Activated CD4-positive, alpha-beta T cell treated with anti-CD3 and anti-CD28 coated beads for 24 hours (primary cell): ENCODE measurements at places on chromosomes 5 and 9.

DNA sequence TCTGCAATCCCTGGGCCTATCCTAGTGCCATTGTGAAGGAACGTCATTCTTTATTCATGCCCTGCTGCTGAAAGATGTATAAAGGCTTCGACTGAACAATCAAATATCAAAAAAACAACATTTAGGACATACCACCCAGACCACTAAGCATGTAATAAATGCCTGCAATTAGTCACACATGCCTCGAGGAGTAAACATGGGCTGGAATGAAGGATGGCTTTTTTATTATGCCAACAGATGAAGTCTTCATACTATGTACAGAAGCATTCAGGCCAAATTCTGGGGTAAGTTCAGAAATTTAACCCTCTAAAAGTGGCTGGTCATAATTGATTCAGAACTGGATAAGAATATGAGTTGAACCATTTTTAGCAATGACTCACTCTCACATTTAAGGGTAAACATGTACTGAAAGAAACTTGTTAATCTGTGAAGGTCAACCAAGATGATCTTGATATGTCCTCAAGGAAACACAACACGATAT is 38.1 kb downstream of the FAM240B start:
- no peak for DNase-seq

GRCh38 chr5:35741971-35742370 is 114.7 kb upstream of the IL7R start:
- no peak for DNase-seq

DNA sequence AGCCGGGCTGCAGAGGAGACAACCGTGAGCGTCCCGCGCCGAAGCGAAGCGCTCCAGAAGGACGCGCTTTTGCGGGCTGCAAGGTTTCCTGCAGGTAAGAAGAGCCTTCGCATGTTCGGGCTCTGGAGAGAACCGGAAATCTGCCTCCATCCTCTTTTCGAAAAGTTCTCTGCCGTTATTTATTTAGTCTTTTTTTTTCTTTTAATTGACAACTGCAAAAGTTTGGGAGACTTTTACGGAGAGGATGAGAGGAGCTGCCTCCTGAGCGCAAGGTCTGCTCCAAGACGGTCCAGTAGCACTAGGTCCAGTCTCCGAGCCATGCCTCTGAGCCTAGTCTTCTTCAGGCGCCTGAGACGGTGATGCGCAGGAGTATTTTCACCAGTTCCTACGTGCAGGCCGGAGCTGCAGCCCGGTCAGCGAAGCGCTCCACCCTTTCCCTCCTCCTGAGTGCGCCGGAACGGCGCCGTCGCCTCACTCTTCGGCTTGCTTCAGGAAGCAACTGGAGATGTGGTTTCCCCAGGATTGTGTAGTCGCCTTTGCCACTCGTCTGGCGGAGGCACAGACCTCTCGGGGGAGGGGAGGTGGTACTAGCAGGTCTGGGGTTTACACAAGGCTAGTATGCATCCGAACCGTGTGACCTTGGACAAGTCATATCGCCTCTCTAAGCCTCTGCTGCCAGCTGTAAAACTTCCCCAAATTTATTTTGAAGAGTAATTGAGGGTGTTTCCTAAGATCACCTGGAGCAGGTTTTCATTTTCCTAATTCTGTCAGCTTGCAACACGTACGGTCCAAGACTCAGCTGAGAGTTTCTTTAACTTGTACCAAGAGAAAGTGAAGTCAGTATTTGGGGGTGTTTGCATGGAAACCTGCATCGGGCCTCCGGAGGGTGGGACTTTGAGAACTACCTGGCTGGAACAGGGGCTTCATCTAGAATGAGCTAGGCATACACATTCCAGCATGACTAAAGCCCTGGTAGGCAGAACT is 4.5 kb downstream of the POU4F3 start:
- DNase-seq: no peak

DNA sequence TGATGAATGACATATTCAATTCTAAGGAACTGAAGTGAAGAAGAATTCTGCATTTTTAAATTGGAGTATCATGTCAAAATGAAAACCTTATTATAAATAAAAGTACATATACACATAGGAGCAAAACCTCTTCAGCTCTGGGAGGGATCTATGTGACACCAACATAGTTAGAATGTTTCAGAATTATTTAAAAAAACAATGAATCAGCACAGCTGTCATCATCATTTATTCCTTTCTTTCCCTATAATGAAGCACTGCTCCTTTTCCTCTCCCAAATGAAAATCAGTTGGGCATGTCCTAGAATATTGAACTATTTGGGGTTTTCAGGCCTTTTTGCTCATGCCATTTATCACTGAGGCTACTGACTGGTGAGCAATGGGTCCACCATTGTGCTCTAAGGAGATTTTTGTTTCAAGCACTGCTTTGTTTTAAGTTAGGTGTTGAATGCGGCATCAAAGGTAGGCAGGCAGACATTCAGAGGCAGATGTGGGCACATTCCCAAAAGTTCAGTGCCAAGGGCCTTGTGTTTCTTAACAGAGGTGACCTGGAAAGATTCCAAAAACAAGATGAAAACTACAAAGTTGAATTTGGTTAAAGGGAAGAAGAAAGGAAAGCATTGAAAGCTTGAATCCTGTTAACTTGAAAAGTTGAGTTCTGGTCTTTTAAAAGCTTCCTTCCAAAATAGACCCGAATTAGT is 126.4 kb upstream of the ADAMTSL1 start:
- DNase-seq: no peak

DNA sequence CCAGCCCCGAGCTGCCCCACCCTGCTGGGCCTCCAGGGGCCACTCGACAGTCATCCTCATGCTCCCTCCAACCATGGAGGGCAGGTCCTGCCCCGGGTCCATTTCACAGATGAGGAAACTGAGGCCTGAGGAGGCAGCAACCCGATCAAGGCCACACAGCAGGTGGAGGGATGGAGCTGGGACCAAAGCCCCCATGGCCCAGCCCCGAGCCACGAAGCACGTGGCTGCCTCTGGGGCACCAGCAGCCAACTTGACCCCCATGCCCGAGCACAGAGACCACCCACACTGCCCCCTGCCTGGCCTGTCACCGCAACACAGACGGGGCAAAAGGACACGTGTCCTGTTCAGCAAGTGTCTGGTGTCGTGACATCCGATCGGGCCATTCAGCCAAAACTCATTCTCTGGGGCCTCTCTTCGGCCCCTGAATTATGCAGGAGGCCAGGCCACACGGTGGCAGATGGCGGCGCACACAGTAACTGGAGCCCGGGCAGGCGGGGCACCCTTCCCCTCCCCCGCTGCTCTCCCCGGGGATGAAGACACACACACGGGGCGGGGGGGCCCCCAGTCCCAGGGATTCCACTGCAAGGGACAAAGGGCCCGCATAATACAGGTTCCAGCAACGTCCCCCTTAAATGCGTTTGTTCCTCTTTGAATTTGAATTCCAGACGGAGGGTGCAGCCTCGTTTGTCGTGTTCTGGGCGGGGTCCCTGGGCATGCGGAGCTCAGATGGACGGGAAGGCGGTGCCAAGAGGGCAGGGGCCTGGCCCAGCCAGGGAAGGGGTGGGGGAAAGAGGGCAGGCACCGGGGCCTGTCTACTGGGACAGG is 29.4 kb upstream of the TMEM250 start:
- DNase-seq: no peak

DNA sequence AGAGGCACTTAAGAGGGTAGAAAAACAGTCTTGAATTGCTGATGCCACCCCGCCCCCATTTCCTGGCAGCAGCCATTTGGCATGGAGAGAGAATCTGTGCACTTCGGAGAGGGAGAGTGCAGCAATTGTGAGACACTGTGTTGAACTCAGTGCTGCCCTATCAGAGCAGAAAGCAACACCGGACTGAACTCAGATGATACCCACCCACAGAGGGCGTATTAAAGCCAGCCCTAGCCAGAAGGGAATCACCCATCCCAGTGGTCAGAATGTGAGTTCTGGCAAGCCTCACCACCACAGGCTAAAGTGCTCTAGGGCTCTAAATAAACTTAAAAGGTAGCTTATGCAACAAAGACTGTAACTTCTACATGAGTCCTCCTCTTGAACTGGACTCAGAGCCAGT is 88.4 kb upstream of the RGS7BP start:
- no peak for DNase-seq

- DNase-seq: no peak
Measured at GRCh38 chr9:122200960-122201595, 27.7 kb downstream of the LHX6 start.

GRCh38 chr9:88477300-88477751 is 57.7 kb upstream of the NXNL2 start:
- DNase-seq: no peak

DNA sequence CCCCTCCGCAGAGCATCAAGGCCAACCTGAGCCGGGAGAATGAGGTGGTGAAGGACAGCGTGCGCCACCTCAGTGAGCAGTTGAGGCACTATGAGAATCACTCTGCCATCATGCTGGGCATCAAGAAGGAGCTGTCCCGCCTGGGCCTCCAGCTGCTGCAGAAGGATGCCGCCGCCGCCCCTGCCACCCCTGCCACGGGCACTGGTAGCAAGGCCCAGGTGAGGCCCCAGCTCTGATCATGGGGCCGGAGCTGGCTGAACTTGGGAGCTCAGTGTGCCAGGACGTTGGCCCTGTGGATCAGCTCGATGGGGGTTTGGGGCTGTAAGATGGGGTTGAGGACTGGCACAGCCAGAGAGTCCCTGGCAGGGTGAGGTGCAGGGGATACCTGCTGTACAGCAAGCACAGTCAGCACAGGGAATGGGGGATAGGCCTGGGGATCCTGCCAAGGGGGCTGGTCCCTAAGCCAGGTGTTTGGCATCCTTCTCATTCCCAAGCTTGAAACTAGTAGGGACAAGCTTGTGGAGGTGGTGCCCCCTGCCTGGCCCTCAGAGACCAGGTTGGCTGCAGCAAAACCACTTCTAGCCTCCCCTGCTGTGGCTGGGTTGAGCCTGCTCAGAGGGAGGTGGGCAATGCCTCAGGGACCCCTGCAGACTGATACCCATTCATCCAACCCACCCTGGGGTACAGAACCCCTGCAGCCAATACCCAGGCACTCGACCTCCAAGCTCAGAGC is 22.5 kb downstream of the OLFML2A start:
- DNase-seq: no peak

DNA sequence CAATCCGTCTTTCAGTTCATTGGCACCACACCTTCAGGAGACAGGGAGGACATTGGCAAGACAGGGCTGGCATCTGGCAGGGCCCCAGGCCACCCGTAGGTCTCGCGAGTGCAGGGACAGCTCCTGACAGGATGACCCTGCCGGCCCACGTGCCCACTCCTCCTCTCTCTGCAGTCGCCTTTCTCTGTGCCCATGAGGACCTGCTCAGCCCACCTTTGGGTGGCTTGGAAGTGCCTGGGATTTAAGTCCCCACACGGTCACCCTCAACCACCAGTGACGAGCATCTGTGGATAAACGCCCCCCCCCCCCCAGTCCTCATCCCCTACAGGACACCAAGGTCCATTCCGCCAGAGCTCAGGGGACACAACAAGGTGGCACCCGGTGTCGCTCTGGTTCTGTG is 4.1 kb downstream of the MRPL36 start:
- DNase-seq: no peak

DNA sequence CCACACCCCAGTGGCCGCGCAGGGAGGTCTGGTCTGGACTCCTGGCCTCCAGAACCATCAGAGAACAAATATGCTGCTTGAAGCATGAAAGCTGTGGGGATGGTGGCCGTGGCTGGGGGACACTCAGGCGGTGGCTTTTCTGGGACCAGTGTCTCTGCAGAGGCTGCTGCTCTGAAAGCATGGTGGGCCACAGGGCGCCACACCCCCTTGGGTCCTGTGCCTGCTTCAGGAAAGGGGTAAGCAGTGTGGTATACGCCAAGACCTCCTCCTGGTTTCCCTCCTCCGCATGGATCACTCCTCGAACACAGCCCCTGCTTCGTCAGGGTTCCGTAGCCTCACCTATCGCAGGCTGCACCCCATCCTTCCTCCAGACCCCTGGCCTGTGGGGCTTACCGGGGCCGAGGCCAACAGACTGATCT is 19.7 kb upstream of the TERT start:
- no peak for DNase-seq

DNA sequence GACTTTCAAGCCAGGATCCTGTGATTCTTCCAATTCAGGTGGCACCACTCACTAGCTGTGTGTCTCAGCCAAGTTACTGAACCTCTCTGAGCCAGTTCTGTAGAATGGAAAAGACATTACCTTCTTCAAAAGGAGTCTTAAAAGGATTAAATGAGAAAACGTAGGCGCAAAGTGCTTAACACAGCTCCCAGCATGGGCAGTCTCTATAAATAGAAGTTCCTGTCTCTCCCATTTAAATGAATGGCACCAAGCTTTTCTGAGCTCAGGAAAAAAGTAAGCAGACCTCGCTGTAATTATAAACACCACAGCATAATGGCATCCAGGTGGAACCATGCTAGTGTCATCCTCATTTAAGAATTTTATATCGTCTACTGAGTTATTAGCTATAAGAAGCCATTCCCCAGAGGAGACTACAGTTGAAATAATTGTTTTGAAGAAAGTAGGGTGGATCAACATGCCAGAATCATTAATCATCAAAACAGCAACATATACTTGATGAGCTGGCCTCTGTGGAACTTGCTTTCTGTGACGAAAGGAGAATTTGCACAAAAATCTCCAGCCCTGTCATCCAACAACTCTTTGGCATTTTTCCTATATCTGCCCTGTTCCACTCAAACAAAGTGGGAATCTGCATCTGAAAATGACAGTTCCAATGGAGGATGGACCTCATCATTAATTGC is 188.9 kb downstream of the SPOCK1 start:
- DNase-seq: no peak

DNA sequence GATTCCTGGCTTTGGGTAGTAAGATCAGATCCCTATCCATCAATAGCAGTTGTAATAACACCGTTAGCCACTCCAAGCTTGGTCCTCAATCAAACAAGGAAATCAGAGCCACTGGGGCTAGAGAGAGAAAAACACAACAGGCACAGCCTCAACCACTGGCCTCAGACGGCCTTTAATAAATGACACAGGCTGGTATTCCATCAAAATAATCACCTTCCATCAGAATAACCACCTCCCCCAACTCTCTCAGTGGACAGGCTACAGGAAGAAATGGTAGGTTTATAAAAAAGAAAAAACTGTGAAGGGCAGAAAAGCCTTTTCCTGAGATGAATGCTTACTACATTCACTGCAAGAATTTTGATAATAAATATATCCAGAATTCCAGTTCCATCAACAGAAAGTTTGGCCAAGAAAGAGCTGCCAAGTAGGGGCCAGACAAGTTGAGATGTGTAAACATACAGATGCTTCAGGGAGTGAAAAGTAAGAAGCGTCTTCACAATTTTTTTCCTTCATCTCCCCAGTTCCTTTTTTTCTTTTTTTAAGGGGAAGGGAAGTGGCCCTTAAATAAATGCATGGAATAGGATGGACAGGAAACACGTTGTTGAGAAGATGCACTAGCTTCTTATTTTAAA is 5.5 kb downstream of the FOXD1 start:
- no peak for DNase-seq

DNA sequence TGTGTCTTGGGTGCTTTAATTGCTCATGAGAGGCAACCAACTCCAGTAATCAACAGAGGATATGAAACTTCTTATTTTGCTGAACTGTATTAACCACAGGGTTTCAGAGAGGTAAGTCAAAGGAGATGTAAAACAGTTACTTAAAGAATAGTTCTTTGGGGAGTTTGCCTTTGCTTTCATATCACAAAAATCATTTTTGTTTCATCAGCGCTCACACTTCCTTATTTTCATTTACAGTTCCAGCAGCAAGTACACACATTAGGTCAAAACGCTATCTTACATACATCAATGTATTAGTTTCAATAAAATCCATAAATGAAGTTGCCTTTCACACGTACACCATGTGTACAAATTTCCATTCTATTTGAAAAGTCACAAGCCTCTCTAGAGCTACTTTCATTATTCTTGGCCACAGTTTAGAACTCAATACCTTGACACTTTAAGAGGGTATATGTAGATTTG is 50.1 kb downstream of the ST8SIA4 start:
- no peak for DNase-seq

GRCh38 chr9:97773723-97774122 is 76.6 kb upstream of the XPA start:
- no peak for DNase-seq
